D341Med (cell line): ENCODE measurements at places on chromosomes 3 and 15.

GRCh38 chr3:178971614-178972013 is 100.0 kb downstream of the ZMAT3 start:
- no peak for DNase-seq

DNA sequence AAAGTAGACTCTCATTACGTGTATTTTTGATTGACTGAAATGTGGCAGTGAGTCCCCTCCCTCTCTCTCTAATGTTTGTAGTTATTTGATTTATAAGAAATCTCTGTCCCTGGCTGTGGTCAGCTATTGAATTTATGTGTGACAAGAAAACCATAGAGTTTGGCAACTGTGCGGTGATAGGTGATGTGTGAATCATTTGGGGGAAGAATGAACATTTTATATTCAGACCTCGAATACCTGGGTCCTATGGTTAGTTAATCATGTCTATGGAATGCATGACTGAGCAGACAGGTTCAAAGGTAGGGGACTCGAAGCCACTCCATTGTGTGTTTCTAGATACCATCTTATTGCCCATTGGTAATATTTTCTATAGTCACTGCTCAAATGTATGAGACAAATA is 712.1 kb downstream of the MECOM start:
- DNase-seq = no peak

DNA sequence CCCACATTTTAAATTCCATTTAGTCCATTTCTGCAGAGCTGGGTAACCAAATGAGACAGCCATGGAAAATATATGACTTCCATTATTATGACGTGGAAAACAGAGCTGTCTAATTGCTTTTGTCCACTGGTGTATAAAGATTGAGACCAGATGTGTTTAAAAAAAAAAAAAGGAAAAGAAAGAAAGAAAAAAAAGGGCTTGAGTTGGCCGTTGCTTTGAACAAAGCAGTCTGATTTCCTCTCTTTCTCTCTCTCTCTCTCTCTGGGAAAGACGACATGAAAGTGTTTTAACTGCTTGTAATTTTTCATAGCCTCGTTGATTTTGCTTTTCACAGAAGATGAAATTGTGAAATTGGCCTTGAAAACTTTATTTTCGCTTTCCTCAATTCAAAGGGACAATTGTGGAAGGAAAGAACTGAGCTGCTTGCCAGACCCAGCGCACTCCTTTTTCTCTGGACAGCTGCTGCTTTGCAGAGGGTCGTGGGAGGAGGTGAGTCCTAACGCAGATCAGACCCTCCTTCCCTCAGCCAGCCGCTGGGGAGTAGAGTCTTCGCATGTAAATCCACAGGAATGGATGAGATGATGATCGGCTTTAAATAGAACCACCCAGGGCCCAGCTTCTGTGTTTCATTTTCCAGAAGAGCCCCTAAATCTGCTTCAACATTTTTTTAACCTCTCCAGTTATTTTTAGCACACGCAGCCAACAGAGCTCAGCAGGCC is 42.8 kb upstream of the UBE2E1 start:
- DNase-seq = no peak

GRCh38 chr15:63373330-63373729 is 8.3 kb downstream of the CA12 start:
- no peak for DNase-seq

DNA sequence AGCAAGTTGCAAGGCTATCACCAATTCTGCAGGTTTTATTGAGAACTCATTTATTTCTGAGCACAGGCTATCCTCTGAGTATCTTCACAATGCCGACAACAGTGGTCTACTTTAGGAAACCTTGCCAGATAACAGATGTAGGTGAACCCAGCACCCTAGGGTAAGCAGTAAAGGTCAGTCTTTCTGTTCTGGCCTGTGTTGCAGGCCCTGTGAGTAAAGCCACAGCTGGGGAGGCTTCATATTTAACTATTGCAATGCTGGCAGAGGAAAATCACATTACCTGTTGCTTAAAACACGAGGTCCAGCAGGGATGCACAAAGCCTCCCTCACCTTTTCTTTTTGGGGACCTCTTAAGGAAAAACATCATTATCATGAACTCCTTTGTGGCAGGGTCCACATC is 55.5 kb downstream of the WHAMM start:
- DNase-seq = no peak

DNA sequence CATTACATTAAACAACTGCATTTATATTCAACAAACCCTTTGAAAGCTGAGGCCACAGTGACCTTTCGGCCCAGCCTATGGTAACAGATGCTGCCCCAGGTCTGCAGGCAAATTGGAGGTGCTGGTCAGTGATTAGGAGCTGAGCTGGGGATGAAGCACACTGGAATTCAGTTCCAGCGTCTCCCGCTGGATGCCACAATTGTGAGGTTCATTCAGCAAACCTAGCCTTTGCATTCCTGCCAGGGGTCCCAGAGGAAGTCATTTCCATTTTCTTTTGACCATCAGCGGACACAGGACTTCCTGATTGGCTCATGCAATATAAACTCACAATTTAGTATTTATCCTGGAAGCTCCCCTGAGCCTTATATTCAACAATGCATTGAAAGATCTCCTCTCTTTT is 89.5 kb downstream of the IL20RB start:
- DNase-seq = no peak

GRCh38 chr3:82229397-82229796 is 468.0 kb upstream of the GBE1 start:
- DNase-seq = no peak

- DNase-seq = no peak
Measured at GRCh38 chr15:80891006-80891405, 98.6 kb downstream of the MESD start.

GRCh38 chr3:136612512-136612911 is 139.7 kb downstream of the STAG1 start:
- DNase-seq = no peak

DNA sequence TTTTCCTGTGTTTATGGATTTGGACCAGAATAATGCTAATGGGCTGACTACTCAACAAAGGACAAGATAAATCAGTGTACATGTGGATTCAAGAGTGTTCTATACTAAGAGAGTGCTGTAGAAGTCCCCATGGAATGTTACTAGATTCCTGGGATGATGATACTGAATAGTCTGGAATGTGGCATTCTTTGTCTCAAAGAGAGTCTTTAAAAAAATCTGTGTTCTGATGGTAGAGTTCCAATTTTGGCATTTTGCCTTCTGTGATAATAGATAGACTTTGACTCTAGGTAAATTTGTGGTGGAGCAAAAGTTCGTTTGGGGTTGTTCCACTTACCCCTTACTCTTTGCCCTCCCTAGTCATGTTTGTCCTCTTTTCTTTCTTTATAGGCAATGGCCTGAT is 43.7 kb downstream of the NMD3 start:
- DNase-seq = no peak

DNA sequence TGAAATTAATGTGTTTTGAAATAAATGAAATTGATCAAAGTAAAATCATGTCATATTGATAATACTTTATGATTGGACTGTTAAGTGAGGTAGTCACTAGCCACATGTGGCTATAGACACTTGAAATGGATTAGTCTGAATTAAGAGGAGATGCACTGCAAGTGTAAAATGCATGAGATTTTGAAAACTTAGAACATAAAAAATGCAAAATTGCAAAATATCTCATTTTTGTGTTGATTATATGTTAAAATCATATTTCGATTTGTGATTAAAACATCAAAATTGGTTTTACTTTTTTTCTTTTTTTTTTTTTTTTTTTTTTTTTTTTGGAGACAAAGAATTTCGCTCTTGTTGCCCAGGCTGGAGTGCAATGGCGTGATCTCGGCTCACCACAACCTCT is 23.2 kb downstream of the CAPN7 start:
- DNase-seq = no peak
